ENCODE measurements at places on chromosomes 6 and 20.

DNA sequence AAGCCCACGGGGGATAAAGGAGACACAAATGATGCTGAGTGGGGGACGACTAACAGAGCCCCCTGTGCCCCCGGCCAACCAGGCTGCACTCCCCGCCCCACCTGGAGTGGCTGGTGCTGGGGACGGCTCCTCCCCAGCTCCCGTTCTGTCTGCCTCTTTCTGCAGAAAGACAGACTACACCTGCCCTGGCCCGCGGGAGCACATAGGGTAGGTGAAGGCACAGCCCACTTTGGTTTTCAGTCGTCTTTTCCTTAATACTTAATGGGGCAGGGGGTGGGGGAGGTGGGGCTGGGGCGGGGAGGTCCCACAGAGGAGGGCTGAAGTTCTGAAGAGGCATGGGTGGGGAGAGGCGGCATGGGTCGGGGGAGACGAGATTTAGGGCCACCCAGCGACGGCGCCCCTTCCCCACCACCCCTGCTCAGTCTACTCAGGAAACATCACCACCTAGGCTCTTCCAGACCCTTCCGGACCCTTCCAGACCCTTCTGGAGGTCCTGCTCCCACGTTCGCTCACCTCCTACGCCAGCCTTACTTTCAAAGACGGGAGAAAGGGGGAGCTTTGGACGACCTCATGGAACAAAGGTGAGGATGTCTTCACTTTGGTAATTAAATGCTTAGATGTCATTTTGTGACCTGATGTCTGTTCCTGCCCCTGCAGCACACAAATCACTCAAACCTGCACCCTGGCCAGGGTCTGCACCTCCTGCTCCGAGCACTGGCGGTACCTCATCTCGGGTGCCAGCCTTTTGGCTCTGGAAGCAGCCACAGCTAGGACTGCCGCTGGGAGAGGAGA, 21.2 kb upstream of the FRMD1 start:
- DNase-seq = no peak

GRCh38 chr20:44448753-44449546, 26.7 kb upstream of the TTPAL start:
- DNase-seq = peak; percentile 11

- DNase-seq = no peak
Observed at GRCh38 chr6:128803911-128804310, 79.0 kb upstream of the LAMA2 start.

GRCh38 chr6:50087231-50087954, 37.7 kb upstream of the DEFB112 start:
- no peak for DNase-seq

DNA sequence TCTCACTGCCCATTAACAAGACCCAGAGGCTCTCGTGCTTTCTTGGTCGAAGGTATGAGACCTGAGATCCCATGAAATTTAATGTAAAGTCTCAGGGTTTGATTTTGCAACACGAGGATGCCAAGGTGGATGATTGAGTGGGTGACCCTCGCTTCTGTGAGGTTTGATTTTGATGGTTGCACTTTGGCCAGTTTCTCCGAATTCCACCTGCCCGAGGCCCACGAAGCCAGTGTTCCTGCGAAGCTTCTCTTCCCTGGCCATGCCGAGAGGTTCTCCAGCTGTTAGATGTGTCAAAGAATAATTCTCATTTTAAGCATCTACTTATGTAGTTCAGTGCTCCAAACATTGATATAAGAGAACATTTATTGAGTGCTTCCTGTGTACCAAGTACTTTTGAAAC, at the start of gene KIF25:
KIF25 (plus strand) TSS at position 30 of the 400 bp plus-strand sequence. CDS start 31,915 bp downstream, outside the sequence.
- no peak for DNase-seq

GRCh38 chr6:42165016-42165415, 8.1 kb upstream of the GUCA1A start:
- no peak for DNase-seq

GRCh38 chr20:63969838-63970713, at the start of gene ZNF512B:
Gene ZNF512B, minus strand, starts transcription at chr20:63969930. Its CDS starts 1,980 bp downstream, at chr20:63967950.
- peak; percentile 83 for DNase-seq

DNA sequence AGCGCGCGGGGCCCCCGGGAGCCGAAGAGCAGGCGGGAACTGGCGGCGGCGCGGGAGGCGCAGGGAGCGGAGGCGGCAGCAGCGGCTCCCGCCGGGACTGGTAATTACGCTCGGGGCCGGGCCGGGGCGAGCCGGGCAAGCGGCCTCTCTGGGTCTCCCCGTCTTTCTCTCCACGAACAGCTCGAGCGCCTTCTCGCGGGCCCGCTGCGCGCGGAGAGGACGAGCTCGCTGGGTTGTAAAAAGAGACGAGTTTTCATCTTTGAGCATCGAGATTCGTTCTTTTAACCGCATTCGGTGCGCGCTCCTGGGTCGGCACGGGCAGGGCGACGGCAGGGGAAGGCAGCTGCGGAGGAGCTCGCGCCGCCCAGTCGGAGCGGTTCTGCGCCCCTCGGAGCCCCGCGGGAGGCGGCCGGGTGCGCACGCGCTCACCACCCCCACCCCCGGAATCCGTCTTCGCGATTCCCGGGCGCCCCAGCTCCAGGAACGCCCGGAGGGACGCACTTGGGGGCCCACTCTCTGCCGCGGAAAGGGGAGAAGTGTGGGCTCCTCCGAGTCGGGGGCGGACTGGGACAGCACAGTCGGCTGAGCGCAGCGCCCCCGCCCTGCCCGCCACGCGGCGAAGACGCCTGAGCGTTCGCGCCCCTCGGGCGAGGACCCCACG, 38.0 kb downstream of the YTHDF1 start:
- no peak for DNase-seq

GRCh38 chr6:1744543-1744942, 134.8 kb downstream of the FOXC1 start:
- DNase-seq = no peak

GRCh38 chr6:137791281-137792159, 75.5 kb upstream of the TNFAIP3 start:
- peak; percentile 19 for DNase-seq

GRCh38 chr6:151498327-151498726, 4.5 kb downstream of the CCDC170 start:
- DNase-seq = peak; percentile 68

GRCh38 chr6:43789447-43789846, 19.4 kb downstream of the VEGFA start:
- DNase-seq = no peak

DNA sequence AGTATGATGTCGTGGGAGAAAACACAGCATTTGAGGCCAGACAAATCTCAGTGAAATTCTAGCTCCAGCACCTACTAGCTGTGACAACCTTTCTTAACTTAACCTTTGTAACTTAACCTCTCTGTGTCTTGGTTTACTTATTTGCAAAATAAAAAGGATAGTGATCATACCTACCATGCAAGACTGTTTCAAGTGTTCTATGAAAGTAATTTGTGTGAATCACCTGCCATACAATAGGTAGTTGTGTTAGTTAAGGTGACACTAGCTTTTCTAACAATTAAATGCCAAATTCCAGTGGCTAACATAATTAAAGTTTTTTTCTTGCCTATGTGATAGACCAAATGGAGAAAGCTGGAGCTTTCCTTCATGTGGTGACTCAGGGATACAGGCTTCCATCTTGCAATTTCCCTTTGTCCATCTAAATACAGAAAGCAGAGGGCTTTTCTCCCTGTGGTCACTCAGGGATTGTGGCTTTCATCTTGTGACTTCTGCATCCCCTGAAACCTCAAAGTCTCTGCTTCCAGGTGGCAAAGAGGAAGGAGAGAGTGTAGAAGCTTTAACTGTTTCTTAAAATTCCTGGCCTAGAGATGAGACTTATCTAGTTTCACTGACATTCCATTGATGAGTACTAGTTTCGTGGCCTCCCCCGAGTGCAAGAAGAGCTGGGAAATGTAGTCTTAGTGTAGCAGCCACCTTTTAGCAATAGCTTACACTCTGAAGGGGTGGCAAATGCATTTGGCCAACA, 311.4 kb downstream of the CLIC5 start:
- DNase-seq = no peak

DNA sequence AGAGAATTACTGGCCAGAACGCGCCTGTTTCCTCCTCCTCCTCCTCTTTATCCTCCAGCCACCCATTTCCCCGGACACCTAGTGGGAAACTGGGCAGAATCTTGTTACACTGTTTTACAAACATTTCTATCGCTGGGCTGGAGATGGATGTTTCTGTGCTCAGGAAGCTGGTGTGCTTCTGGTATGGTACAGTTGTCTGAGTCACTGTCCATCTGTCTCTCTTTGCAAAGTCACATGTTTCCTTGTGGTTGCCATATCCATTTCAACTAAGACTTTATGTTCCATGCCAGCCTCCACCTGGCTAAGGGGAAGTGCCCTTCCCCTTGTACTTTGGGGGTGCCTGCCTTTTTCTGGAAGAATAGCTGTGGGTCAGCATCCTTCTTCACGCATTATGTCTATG, 52.9 kb upstream of the SLC22A16 start:
- DNase-seq = peak; percentile 22

DNA sequence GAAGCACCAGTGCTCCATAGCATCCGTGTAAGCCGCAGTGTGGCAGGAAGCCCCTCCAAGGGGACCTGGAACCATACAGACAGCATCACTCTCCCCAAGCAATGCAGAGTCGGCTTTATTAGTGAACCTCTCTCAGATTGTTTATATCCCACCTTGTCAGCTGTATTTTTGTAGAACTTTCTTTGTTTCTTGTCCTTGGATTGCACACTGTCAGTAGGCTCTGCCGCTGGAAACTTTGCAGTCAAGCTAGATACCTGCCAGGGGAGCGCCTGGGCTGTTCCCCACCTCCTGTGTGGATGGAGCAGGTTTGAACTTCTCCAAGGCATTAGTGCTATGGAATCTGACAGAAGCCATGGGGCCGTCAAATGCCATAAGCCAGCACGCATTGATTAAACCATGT, 18.6 kb upstream of the CLDN20 start:
- DNase-seq = no peak
